Stimulated activated CD8-positive, alpha-beta memory T cell treated with anti-CD3 and anti-CD28 coated beads, Interleukin-2, amount 100 ng/mL, for 1 hour (primary cell): ENCODE measurements at places on chromosomes 12 and 14.

DNA sequence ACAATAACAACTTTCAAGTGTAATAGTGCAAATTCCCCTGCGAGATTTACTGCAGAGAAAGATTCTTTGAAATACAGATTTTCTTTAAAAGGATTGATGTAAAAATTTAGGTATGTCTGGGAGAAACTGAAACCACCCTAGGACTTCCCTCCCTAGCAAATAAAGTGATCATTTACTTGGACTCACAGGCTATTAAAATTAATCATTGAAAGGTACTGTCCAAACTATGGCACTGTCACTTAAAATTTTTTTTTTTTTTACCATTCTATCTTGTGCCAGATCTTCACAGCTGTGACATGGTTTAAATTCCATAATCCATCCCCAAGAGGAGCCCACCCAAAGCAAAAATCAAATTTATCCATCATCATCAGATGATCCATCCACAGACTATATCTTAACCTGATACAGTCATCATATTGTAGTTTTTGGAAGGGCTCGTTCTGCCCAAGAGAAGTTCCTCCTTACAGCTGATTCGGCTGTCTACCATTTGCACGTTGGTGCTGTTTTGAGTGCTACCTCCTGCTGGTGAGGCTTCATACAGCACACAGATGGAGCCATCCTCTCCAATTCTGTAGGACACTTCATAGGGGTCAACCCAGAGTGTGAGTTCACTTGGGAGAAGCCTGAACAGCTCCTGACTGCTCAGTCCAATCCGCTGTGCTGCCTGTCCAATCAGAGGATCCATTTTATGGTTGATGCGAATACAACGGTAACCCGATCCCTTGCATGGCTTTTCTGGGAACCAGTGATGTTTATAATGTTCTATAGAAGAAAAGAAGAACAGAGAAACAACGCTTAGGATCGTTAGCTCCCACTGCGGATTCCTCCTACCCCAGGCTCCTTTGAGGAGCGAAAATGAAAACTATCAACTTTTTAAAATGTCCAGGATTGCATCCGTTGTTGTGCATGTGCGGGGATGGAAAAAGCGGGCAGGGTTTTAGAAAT is 1.7 kb downstream of the BTG1 start:
- peak; percentile 43 for DNase-seq

- DNase-seq = no peak
These were observed 564 bp upstream of the THTPA start for GRCh38 chr14:23555533-23555881.

DNA sequence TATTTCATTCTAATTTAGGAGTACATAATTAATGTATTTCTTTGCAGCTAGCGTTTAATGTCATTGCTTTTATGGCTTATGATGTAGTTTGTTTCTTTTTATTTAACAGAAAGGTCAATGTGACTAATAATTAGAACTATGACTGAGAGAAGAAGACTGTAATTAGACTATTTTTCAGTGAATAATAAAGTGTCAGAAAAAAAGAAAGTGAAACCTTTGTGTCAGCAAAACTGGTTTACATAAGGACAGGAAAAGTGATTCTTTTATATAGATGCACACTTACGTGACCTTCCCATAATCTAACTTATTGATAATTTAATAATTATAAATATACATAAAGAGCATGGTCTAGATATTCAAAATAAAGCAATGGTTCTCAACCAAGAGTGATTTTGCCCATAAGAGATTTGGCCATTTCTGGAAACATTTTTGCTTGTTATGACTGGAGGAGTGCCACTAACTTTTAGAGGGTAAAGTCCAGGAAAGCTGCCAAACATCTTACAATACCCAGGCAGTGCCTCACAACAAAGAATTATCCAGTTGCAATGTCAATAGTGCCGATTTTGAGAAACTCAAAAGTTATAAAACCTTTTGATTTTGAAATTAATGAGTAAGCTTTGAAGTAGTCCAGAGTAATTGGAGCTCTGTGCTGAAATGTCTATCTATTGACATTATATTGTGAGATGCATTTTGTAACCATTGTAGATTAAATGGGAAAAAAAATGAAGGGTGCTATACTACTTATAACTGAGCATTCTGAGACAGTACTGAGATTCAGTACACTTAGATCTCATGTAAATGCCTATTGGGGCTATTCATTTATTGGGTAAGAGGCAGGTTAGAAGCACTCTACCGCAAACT is 227.1 kb downstream of the C12orf50 start:
- DNase-seq = no peak

DNA sequence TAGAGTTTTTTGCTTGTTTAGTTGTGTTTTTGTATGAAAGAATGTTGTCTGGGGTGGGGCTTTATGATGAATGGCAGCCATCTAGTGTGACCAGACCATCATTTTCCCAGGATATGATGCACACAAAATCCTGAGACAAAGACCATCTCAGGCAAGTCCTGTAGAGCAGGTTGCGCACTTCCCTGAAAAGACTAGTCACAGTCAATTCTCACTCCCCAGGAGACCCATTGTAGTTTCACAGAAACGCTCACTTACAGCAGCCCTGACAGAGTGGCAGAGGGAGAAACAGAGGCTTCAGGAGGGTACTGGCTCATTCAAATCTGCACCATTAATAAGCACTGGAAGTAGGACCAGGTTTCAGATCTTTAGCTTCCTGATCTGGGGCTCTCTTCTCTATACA is 183.2 kb downstream of the TMEM117 start:
- no peak for DNase-seq

- no peak for DNase-seq
These were observed 60.9 kb downstream of the PLXNC1 start for GRCh38 chr12:94209240-94209639.

- no peak for DNase-seq
These were observed 249.2 kb downstream of the TTC6 start for GRCh38 chr14:37844614-37845013.

GRCh38 chr14:38887696-38888095 is 215.3 kb downstream of the SEC23A start:
- DNase-seq = no peak

DNA sequence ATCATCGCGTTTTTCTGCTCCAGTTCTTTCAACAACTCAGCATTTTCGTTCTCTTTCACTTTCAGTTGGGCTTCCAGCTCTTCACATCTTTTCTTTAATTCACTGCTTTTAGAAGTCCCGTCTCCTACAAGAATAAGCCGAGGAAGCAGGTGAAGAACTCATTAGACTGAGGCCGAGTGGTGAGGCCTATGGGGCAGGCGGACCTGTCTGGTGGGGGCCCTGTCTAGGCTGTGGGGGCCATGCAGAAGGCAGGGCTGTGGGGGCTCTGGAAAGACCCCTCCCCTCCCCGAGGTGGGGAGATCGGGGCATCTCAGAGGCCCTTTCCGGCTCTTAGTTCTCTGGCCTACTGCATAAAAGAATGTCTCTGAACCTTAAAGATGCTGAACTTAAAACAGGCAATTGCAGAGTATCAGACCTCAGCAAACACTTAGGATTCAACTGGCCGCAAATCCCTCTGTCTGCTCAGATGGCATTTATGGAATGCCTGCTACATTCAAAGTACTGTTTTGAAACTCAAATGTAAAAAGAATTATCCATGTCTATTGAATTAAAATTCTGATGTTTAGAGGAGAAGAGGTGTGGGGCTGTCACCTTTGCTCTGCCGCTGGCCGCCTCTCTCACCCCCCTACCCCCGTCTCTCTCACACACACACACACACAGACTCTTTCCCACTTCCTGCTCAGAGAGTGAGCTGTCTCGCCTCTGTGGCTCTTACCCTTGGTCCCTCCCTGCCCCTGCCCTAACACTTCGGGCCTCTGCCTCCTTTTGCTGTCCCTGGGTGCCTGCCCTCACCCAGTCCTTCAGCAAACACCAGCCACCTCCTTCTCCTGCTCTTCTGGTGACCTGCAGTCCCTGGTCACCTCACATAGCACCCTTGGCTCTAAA is 34.7 kb downstream of the CCDC92 start:
- DNase-seq = peak; percentile 15

DNA sequence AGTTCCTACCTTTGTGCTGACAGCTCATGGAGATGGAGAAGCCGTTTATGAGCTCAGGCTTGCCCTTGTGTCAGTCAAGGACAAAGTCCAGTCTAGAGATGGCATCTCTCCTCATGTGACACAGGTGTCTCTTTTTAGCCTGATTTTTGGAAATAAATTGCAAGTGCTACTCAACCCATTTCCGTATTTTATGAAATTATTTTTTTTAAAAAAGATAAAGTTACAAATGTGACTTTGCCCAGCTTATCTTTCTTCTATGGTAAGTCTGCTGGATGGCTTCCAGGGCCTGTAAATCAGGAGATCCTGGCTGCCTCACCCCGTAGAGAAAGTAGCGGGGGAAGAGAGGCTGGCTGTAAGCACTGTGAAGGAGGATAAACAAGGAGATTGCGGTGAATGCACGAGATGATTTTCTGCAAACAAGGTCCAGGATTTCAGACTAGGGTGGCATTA is 169.7 kb downstream of the MYRFL start:
- no peak for DNase-seq

DNA sequence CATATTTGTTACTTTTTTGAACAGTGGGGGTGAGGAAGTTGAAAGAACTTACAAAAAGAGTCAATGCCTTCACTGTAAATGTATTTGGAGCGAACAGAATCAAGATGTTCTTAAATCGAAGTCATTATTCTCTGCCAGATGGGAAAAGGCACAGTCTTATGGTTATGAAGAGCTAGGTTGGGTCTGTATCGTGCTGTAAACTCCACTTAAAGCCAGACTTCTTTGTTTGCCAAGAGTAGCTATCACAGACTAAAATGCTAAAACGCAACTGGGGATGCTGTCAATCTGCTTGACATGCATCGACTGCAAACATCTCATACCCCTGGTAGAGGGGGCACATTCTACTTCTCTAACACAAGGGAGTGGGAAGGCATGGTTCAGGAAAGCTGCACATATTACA is 160.4 kb downstream of the DACT1 start:
- DNase-seq = no peak

GRCh38 chr14:61147831-61148549 is 133.1 kb downstream of the TMEM30B start:
- no peak for DNase-seq
